ENCODE measurements at places on chromosomes 16 and 17.
A peak's percentile ranks its signal among the peaks of the same experiment; 100 is the strongest.

DNA sequence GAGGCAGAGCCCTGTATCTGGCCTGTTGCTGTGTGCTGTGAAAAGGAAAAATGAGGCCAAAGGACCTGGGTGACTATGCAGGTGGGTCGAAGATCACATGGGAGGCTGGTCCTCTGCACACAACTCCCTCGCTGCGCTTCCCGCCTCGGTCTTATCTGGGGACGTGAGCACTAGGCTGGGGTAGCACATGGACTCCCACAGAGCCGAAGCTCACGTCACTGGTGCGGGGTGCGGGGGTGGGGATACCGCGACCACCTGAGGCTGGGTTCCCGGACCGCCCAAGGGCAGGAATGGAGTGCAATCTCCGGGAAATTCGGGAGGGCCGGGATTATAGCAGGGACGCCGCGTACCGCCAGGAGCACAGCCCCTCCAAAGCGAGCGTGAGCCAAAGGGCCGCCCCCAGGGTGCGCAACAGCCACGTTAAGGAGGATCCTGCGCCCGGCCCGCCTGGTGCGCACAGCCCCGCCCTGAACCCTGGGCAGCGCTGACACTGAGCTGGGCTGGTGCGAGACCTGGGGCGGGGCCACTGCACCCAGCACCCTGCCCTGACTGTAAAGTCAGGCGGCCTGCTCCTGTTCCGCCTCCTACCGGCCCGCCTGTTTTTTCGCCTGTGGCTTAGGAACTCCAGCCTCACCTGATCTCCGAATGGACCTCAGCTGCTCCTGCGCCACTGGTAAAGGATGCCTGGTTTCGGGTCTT, 4.8 kb downstream of the MT1A start:
- DNase-seq, result peak; percentile 54

DNA sequence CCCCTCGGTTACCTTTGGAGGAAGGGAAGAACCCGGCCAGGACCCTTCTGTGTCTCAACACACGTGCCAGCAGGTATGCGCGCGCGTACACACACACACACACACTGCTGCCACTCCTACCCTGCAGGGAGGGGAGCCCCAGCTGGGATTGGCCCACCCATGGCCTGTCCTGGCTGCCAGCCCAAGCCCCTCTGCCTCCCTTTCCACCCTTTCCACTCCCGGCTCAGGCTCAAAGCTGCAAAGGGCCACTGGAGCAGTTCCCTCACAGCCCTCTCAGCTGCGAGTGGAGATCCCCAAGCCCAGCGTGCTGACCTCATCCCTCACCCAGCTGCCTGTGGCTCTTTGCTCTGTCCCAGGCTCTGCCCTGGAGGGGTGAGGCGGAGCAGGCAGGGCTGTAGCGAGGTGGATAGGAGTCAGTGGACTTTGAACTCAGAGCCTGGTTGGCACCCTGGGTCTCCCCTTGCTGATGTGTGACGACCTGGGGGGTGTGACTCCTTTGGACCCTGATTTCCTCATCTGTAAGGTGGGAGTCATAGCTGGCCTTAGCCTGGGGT, 14.5 kb downstream of the KIF19 start:
- no peak for DNase-seq

- DNase-seq, result peak; percentile 79
These were observed 58.0 kb upstream of the GSE1 start for GRCh38 chr16:85554889-85555718.

GRCh38 chr16:69325784-69326171, 4.6 kb downstream of the PDF start:
- no peak for DNase-seq

DNA sequence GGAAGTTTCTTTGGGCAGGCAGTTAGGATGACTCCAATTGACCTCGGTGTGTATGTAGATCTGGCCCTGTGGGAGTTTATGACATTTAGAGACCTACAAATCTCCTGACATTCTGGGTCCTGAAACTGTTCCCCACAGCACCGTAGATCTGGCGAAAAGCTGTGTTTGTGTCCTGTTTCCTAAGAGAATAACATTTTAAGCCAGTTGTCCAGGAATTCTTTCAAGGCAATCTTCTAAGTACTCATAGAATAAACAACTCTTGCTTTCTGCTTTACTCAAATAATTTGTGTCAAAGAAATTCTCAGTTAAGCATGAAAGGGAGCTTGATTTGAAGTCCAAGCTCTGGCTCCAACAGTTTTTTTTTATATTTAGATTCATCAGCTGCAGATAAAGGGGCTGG, 78.5 kb upstream of the ELAC2 start:
- DNase-seq, result no peak

GRCh38 chr16:30430428-30430970, 669 bp upstream of the DCTPP1 start:
- no peak for DNase-seq

GRCh38 chr16:87855852-87856715, 13.2 kb downstream of the SLC7A5 start:
- no peak for DNase-seq

- DNase-seq, result peak; percentile 78
These were observed 12.8 kb downstream of the SMIM5 start for GRCh38 chr17:75645889-75646637.

DNA sequence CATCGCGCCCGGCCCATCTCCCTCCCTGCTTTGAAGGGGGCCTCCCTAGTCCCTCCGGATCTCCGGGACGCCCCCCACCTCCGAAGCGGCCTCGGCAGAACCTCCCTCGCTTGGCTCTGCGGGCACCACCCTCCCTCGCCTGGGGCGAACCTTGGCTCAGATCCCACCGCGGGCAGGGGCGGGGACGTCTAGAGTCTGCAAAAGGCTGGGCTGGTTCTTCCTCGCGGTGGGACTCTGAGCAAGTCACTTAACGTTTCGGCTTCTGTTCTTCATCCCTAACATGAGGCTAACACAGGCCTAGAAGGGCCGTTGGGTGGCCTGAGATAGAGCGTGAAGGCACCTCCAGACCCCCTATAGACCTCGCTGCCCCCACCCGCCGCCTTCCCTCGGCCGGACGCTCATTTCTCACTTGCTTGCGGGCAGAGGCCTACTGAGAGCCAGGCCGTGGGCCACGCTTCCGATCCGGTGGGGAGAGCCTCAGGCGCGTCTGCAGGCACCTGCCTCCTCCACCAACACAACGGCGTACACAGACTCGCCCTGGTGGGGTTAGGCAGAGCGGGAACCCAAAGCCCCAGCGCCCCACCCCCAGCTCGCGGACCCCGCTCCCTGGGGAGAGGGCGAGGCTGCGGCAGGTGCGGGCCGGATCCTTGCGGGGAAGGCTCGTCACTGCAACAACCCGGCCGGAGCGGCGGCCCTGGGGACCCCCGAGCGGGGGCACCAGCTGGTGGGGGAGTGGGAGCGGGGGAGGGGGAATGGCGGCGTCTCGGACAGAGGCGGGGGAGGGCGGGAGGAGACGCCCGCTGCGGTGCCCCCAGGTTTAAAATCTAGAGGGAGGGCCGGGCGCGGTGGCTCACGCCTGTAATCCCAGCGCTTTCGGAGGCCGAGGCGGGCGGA, 5.4 kb downstream of the MYO1C start:
- peak; percentile 77 for DNase-seq

DNA sequence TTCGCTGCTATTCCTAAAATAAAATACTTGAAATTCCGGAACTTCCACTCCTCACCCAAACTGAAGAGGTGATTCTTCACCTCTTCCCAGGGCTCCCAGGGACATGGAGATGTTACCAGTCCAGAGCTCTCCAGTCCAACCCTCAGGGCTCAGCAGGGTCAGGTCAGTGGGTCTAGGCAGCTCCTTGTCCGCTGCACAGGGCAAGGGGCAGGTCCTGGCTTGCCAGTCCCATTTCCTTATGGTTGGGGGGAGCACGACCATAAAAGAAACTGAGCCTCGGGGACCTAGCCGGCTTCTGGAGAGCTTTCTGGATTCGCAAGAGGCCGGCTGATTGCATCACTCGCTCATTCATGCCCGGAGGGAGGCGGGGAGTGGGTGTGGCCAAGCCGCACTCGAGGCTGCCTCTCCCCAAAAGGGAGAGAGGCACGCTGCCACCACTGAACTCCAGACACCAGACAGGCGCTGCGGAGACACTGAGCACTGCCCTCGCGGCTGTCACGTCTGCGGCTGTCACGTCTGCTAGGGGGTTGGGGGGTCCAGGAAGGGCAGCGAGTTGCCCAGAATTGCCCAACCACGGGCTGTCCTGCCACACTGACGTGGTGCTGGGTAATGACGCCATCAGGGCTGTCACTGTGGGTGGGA, 15.8 kb downstream of the SLC7A5 start:
- peak; percentile 92 for DNase-seq

GRCh38 chr16:26736084-26736483, 330.6 kb upstream of the C16orf82 start:
- DNase-seq, result no peak

GRCh38 chr16:35931722-35932121, 2472.3 kb downstream of the TP53TG3F start:
- DNase-seq, result no peak

DNA sequence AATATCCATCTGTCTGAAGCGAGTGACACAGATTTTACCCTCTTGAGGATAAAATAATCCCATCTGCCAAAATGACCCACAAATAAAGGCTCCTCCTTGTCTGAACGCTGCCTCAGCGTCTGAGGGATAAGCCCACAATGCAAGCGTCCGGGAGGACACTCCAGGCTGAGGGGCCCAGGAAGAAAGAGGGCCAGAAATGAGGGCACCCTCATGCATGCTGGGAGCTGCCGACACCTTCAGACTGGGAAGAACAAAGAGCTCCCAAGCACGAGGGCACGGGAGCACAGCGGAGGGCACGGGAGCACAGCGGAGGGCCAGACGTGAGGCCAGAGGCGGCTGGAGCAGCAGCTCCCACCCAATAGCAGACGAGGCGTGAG, 126.9 kb downstream of the ZNF778 start:
- no peak for DNase-seq

DNA sequence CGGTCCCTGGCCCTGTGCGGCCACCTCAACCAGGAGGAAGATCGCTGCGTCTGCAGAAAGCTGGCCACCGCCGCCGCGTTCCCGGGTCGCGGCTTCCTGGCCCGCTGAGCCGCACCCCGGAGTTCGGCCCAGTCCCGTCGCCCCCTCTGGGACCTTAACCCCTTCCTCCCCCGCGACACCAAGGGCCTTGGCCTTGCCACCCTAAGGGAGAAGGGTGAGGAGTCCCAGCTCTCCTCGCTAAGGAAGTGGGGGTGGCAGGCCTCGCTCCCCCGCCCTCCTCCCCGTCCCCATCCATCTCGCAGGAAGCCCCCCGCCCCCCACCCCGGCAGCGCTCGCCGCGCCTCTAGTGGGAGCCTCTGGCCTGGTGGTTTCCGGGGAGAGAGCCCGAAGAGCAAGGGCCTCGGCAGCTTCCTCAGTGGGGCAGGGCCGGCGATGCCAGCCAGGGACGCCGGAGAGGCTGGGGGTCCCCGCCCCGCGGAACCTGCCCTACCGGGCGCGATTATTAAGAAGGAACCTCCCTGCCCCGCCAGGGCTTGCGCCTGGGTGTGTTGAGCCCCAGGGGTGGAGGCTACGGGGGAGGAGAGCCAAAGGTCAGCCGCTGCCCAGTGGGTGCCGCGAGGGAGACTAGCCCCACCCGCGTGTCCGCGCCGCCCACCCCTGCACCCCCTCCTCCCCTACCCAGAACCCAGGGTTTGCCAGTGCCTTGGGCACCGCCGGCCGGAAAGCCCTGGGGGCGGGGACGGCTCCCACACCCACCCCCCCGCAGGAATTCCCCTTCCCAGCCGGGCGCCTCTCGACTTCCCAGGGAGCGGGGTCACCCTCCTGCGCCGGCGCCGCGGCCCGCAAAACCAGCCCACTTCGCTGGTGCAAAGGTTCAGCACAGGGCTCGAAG, 6.8 kb downstream of the CBX4 start:
- DNase-seq, result no peak

DNA sequence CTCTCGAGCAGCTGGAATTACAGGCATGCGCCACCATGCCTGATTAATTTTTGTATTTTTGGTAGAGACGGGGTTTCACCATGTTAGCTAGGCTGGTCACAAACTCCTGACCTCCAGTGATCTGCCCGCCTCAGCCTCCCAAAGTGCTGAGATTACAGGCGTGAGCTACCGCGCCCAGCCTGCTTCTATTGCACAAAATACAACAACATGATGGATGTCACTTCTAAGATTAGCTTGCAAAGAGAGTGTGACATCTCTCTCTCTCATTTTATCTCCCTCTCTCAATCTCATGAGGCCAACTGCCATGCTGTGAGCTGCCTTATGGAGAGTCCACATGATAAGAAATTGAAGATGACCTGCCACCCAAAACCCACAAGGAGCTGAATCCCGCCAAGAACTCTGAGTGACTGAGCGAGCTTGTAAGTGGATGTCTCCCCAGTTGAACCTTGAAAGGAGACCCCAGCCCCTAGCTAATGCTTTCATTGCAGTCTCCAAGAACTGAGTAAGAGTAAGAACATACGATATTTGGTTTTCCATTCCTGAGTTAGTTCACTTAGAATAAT, 458.5 kb downstream of the RBFOX1 start:
- DNase-seq, result no peak

DNA sequence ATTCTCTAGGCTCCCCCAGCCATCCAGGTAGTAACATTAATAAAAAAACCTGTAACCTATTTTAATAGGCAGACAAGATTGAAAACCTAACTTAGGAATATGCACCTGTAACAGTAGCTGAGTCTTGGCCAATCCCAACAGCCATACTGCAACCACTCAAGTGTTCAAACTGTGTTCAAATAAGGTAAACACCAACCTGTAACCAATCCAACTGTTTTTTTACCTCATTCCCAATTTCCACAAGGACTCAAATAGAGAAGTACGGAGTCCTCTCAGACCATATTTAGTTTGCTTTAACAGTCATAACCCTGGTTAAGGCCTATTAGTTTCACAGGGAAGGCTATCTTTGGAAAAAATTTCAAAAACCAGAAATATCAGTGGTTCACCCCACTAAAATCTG, 40.4 kb upstream of the NOS2 start:
- DNase-seq, result no peak

GRCh38 chr17:82910770-82911169, 70.9 kb upstream of the ZNF750 start:
- no peak for DNase-seq

GRCh38 chr16:87608400-87608985, 6.2 kb downstream of the JPH3 start:
- DNase-seq, result peak; percentile 78

DNA sequence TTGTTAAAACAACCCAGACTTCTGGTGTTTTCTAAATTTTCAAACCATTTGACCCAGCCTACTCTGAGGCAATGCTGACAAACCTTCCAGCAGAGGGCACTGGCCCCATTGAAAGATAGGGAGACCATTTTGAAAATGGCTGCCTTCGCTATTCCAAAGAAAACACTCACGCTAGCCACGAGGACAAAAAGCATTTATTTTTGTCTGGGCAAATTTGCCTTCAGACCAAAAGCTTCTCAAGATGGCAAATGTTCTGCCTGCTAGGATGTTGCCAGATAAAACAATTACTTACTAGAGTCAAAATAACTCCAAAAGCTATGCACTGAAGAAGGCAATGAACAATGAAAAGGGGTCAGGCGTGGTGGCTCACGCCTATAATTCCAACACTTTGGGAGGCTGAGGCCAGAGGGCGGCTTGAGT, 296.7 kb upstream of the IRX5 start:
- no peak for DNase-seq

DNA sequence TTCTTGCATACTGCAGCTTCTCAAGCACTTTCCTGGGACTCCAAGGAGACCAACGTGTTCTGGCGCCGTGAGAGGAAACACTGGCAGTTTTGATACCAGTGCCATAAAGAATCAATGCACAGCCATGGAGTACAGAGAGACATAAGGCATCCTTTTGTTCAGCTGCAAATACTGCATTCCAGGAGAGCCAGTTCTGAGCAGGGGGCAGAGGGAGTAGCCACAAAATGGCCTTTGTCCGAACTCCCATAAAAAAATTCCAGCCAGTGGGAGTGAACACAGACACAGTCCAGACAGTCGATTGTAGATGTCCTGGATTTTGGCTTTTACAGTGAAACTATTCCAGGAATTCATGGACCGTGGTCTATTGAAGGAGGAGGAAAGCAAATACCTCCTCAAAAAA, 36.2 kb upstream of the TEKT3 start:
- DNase-seq, result no peak

- no peak for DNase-seq
These were observed 1.1 kb downstream of the SLFN13 start for GRCh38 chr17:35447499-35447898.

All from GM13976 (cell line).